Effector memory CD8-positive, alpha-beta T cell (primary cell): ENCODE measurements at places on chromosomes 16 and 17.

DNA sequence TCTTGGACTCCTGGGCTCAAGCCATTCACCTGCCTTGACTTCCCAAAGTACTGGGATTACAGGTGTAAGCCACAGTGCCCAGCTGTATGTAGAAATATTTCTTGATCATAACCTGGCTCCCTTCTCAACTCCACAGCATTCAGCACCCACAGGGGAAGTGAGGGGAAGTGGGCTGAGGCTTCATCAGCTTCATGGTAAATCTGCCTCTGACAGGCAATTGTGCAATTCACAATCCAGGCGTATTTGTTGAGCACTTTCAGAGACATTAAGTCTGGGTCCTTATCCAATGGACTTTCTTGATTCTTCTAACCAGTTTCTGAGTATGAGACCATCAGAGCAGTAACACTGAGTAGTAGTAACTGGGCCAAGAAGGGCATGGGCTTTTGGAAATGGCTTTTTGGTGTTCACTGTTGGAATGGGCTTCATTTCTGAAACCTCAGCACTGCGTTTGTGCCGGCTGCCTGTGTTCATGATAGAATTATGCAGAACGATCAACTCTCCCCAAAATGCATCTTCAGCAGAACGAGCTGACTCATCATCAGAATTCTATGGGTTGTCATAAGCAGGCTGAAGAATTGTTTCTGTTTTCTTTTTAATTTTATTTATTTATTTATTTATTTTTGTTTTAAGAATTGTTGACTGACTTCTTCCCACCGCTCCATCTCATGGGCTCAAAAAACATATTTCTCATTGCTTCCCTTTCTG is 28.9 kb downstream of the FAM20A start:
- no peak for DNase-seq

DNA sequence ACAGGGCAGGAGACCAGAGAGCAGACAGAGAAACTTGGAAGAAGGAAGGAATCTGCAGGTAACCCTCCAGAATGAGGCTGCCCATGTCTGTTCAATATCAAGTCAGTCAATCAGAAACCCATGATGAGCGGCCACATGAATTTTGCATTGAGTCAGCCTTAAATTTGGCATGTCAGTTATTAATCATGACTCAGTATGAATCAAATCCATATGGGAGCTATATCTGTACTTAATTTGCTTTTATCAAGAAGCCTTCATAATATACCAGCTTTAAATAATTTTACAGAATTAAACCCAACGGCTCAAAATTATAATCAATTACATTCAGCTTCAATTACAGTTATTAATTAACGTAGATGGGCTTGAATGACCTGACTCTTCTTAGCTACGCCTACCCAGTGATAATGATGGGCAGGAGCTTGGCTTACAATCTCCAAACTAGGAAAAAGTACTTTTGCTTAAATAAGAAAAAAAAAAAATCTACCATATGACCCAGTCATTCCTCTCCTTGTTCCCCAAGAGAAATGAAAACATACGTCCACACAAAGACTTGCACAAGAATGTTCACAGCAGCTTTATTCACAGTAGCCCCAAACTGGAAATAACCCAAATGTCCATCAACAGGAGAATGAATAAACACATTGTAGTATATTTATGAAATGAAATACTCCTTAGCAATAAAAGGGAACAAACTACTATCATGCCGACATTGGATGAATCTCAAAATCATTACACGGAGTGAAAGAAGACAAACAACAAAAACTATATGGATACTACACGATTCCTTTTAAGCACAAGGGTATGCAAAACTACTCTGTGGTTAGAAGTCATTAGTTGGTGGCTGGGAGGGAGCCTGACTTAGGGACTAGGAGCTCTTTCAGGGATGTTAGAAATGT is 48.6 kb downstream of the SLC39A11 start:
- DNase-seq: no peak

- no peak for DNase-seq
Measured at GRCh38 chr17:56113486-56113885, 39.8 kb upstream of the ANKFN1 start.

GRCh38 chr17:39775031-39775430 is 37.3 kb downstream of the GRB7 start:
- no peak for DNase-seq

GRCh38 chr17:77419547-77420094 is 278.9 kb downstream of the SEC14L1 start:
- no peak for DNase-seq

DNA sequence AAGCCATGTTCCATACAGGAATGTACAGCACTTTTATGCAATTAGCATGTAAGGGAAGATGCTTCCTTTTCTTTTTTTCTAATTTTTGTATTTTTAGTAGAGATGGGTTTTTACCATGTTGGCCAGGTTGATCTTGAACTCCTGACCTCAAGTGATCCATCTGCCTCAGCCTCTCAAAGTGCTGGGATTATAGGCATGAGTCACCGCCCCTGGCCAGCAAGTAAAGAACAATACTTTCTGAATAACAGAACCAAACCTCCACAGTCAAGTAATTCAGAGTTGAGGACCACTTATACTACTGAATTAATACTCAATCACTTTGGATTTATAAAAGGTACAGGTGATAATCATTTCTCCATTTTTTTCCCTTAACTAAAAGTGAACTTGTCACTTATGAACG is 13.0 kb downstream of the C16orf87 start:
- DNase-seq: no peak

DNA sequence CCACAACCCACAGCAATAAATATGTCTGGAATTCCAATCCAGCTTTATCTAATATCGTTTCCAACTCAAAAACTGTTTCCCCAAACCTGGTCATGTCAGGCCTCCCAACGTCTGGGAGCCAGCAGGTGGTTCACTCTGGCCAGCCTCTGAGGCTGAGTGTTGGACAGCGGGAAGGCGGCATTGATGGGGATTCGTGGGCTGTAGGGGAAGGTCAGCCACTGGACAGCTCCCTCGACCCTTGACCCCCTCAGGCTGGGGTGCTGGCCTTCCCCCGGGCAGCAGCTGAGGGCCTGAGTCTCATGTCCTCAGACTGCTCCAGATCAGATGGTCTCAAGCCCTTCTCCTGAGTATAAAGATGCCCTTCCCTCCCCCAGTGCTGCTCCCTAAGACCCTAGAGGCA is 50.2 kb downstream of the SDK2 start:
- DNase-seq: no peak

GRCh38 chr16:86231996-86232350 is 278.4 kb upstream of the FOXF1 start:
- DNase-seq: no peak

DNA sequence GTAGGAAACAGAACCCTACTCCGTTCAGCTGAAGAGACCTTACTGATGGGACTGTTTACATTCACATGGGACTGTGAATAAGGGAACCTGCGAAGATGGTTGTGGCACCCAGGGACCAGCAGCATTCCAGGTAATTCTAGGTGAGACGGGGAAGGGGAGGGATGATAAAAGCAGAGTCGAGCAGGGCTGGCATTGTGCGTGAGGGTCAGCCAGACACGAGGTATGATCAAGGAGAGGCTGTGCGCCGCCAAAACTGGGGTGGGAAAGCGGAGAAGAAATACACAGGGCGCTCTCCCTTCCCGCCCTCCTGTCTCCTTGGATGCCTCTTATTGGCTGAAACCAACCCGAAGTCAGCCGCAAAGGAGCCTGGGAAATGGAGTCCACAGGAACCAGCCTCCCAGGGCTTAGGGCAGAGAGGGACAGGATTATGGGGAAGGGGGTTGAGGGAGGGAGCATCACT is 38.4 kb upstream of the CSNK2A2 start:
- DNase-seq: peak; percentile 29

- DNase-seq: peak; percentile 42
Measured at GRCh38 chr17:29292071-29292991, 1.6 kb downstream of the NUFIP2 start.

GRCh38 chr17:27529230-27529796 is 73.1 kb downstream of the KSR1 start:
- no peak for DNase-seq

GRCh38 chr17:38449364-38449763 is 21.1 kb downstream of the ARHGAP23 start:
- DNase-seq: no peak

- no peak for DNase-seq
Measured at GRCh38 chr17:3909257-3909656, 7.0 kb downstream of the P2RX1 start.

- DNase-seq: no peak
Measured at GRCh38 chr17:29283961-29284360, 10.0 kb downstream of the NUFIP2 start.

DNA sequence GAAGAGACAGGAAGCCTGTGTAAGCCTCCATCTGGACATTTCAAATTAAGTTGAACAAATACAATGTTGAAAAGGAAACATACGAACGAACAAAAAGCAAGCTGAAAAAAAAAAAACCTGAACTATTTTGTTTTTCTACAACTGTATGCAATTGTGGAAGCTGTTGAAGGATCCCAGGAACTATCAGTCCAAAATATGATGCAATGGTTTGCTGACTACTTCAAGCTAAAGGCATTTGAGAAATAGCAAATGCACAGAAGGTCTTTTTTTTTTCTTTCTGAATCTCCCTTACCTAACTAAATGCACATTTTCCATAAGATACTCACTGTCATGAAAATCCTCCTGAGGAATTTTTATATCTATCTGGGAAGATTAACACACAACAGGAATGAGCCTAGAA is 40.2 kb downstream of the MAF start:
- no peak for DNase-seq

DNA sequence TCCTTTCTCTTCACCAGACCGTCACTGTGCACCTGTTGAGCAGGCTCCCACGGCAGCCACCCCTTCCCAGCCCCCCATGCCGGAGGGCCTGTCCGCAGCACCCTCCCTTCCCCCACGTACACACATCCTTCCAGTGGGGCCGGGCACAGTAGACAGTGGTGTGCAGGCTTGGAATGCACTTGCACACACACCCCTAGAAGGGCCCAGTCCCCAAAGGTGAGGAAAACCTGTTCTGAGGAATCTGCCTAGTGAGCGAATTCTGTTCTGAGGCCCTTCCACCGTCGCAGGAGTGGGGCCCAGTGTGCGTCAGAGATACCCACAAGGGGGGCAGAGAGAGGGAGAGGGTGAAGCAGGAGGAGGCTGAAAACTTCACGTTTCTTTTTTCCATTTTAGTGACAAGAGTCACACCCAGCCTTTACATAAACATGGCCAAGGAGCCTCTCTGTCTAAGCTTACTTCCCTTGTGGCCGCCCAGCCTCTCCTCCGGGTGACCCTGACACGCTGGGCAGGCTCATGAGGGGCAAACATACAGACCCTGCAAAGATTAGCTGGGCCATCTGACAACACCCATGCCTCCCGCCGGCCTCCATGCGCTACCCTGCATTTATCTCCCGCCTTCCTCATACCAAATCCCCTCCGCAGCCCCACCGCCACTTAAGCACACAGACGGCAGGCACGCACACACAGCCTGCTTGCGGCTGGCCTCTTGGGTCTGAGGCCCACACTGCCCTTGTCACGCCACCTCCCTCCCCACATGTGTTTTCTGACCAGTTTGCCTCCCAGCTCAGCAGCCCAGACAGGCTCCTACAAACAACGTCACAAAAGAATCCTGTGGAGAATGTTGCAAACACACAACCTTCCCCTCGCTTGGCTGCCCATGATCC is 1.8 kb downstream of the ZBTB4 start:
- no peak for DNase-seq

DNA sequence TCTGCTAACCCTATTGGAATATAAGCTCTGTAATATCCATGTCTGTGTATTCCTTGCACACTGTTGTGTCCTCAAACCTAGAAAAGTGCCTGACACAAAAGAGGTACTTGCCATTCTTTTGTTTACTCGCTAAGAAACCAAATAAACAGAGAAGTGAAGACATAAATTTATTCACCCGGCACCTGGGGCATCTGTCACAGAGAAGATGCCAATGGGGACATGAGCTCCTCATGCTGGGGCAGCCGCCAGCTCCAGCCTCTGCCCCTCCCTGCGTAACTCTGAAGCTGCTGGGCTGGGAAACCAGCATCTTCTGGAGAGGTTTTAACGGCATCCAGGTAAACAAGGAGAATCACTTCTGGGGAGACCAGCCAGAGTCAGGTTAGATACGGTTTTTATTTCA is 15.1 kb upstream of the CDRT4 start:
- no peak for DNase-seq

DNA sequence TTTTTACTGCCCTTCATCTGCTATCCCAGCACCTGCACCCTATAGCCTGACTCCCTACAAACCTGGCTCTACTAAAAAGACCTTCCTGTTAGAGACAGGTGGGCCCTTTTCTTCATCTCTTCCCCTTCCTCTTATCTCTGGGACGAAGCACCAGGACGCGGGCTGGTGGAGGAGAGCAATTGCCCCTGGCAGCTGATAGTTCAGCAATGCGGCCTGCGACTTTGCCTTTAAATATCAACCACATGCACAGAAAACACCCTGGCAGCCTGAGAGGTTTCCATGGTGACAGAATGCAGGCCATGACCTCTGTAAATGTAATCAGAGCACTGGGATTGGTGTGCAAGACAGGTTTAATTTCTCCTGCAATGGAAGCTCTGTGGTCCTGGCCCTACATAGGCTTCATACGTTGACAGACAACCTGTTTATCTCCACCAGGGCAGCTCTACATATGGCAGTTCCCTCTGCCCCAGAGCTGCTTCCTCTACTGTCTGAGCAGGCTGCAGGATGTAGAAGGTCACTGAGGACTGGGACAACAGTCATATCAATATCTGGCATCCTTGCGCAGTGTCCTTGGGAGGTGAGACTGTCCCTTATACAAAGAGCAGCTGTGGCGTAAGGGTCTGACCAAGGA is 10.0 kb upstream of the SKAP1 start:
- DNase-seq: peak; percentile 54

GRCh38 chr17:53721101-53721500 is 101.6 kb upstream of the KIF2B start:
- no peak for DNase-seq

DNA sequence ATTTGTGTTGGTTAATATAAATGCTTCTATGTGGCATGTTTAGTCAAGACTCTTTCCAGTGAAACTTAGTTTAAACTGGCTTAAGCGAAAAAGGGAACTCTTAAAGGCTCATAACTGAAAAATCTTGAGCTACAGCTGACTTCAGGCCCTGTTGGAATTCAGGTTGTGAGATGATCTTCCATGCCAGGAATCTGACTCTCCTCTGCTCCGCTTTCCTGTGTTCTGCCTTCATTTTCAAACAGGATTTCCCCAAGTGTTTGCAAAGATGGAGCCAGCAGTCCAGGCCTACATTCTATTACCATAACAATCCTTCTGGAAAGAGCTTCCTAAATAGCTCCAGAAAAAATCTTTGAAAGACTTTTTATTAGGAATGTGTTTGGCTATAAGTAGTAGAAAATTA is 134.9 kb downstream of the NLK start:
- no peak for DNase-seq

DNA sequence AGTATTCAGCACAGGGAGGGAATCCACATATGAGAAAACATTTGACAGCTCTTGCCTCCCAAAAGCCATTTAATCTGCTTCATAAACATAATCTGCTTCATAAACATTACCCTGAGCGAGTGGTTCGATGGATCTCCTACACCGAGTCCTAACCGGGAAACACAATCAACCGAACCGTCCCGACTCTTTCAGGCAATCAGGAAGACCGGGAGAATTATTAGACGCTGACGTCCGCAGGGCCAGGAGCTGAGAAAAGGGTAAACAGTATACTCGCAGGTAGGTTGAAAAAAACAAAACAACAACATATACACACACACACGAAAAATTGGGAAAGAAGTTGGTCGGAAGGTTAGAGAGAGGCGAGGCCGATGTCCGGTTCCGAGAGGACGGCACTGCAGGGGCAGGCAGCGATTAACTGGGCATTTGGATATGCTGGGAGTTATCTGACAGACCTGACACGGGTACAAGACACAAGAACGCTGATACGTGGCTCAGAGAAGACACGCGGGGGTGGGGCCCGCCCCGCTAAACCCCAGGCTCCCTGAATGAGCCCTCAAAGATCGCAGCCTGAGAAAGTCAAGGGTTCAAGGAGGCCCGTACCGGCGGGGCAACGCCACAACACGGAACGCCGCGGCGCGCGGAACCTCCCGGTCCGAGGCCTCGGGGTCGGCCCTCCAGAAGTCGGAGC is 585 bp downstream of the AP1G1 start:
- DNase-seq: no peak
